ENCODE measurements at places on chromosomes 1 and 21.

DNA sequence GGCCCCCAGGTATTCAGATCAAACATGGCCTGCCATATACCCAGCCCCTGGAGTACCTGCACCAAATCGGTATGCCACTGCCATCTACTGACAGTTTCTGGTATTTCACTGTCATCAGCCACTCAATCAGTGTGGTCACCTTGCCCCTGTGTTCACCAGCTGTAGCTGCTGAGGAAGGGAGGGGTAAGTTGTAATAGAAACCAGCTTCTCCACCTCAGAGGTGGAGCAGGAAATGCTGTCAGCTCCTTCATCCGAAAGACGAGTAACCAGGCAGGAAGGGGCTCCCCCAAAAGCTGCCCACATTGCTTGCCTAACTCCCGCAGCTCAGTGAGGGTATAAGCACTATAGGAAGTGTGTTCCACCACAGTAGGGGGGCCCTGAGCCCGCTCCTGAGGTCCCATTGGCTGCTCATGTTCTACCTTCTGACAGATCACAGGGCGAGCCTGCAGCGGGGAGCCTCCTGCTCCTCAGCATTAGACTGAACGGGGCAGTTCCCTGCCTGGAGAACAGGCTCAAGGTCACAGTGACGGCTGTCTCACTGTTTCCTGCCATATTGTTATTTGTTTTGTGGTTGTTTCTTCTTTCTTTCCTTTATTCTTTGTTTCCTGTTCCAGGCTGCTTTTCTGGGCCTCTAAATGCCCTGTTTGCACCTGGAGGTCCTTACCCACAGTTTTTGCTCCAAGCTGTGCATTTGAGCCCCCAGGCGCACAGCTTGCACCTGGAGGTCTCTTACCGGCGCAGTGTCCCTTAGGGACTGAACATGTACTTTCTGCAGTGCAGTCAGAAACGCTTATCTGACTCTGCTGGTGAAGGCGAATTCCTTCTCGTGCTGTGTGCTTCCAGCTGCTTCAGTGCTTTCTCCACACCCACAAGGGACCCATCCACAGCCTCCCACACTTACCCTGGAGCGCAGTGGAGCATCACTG, 1638.3 kb downstream of the MRPL39 start:
- no peak for DNase-seq

GRCh38 chr1:32464191-32464715, 619 bp upstream of the ZBTB8B start:
- no peak for DNase-seq

DNA sequence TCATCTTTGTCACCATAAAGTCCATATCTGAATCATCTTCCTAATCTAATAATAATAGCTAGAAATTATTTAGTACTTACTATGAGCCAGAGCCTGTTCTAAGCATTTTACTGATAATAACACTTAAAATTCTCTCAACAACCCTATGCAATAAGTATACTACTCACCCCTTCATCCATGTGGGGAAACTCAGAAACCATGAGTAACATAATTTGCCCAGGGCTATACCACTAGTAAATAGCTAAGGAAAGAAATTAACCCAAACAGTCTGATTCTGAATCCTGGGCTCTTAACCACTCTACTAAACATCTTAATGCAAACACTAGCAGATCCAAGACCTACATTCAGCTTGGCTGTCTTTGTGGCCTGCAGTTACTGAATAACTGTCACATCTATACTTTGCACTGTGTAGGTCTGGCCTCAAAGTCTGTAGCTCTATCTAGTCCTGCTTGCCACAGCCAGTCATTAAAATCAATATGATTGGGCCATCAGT, 394.8 kb upstream of the ESRRG start:
- no peak for DNase-seq

DNA sequence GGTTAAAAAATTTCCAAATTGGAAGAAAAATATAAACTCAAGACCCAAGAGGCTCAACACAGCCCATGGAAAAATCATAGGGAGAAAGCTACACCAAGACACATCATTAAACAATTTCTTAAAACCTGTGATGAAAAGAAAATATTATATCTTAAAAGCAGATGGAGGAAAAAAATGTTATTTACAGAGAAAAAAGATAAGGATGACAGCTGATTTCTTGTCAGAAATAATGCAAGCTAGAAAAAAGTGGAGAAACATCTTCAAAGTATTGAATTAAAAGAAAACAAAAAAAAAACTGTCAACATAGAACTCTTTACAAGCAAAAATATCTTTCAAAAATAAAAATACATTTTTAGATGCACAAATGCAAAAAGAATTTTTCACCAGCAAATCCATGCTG, 930.5 kb downstream of the ADGRL2 start:
- no peak for DNase-seq

DNA sequence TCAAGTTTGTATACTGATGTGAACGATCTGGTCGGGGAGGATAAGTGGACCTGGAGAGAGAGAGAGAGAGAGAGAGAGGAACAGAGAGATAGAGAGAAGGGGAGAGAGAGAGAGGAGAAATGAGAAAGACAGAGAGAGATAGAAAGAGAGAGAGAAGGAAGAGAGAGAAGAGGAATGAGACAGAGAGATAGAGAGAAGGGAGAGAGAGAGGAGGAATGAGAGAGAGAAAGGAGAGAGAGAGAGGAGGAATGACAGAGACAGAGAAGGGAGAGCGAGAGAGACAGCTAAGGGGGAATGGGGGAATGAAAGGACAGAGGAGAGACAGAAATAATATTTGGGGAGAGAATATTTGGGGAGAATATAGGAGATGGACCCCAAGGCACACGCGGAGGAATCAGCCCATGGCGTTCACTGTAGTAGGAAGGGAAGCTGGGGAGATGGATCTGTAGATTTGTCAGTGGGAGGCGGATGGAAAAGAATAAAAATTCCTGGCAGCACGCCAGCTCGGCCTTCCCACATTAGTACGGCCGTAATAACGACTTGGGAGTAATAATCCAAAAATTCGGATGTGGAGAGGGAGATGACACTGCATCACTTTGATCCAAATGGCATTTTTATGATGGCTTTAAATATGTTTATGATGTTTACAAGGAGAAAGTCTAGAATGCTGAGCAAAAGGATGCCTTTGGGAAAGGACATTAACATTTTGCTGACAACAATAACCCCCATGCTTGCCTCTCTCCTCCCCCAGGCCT, 159.8 kb upstream of the KCNJ6 start:
- no peak for DNase-seq

DNA sequence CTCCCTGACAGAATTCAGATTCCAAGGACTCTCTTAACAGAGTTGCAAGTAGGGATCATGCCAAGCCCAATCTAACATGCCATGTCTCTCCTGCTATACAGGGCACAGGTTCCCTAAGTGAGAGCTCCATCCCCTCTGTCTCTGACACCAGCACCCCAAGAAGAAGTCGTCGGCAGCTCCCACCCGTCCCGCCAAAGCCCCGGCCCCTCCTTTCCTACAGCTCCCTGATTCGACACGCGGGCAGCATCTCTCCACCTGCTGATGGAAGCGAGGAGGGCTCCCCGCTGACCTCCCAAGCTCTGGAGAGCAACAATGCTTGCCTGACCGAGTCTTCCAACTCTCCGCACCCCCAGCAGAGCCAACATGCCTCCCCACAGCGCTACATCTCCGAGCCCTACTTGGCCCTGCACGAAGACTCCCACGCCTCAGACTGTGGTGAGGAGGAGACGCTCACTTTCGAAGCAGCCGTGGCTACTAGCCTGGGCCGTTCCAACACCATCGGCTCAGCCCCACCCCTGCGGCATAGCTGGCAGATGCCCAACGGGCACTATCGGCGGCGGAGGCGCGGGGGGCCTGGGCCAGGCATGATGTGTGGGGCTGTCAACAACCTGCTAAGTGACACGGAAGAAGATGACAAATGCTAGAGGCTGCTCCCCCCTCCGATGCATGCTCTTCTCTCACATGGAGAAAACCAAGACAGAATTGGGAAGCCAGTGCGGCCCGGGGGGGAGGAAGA, 263.2 kb downstream of the ZNF648 start:
- no peak for DNase-seq

- no peak for DNase-seq
Measured at GRCh38 chr1:94079989-94080388, 41.0 kb downstream of the ABCA4 start.

DNA sequence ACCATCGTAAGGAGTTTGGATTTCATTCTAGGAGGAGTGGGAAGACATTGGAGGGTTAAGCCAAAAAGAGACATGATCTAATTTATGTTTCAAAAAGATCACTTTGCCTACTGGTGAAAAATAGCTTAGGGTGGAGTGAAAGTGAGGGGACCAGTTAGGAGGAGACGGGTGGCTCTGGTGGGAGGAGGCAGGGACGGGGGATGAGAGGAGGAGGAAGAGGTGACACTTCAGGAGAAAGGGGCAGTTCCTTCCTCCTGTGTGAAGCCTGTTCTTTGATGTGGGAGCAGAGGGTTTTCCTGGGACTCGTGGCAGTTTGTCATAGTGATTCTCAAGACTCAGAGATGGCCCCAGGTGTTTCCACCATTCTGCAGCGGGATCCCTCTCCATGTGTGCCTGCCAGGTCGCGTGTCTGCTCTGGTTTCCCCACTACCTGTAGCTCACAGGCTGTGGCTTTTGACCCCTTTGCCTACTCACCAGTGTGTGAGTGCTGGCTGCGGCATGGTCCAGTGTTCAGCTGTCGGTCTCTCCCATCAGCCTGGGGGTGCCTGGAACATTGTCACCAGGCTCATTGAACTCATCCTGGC, 102.4 kb downstream of the CNIH3 start:
- DNase-seq = no peak

DNA sequence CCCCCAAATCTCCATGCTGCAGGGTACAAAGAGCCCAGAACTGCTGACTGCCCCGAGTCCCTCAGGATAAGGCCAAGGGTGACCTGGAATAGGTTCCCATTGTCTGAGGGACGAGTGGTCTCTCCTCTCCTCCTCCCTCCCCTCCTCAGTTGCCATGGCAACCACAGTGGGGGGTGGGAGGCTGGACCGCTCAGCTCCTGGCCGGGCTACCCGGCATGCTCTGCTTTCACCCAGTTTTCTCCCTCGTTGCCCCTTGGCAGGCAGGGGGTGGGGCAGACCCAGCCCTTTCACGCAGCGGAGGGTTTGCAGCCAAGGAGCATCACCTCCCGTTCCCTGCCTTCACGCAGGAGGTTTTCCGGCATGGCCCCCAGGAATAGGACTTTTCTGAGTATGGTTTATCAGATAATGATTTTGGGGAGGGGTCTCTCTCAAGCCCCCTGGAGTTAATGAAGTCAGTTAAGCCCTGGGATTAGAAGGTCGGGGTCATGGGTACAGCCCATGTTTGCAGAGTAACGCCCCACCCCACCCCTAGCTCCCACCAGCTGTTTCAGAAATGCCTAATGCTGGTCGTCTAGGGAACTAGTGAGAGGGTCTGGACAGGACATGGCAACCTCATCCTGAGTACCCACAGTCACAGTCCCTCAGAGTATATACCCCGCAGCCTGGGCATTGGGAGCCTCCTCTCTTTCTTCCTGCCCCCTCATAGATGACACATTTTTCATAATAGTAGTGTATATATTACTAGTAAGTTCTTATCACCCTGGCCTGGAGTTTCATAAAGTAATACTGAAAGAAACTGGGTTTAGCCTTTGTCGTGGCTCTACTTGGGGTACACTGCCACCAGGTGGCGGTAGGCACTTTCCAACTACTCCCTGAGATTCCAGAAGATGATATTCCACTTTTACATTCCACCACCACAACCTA, 20.7 kb downstream of the C1QB start:
- DNase-seq = peak; percentile 15

GRCh38 chr1:6275826-6276782, 15.2 kb upstream of the GPR153 start:
- DNase-seq = peak; percentile 72

- DNase-seq = no peak
Measured at GRCh38 chr1:231723146-231723545, 96.6 kb downstream of the DISC1 start.

- peak; percentile 20 for DNase-seq
Measured at GRCh38 chr1:96487971-96488370, 233.6 kb upstream of the PTBP2 start.

DNA sequence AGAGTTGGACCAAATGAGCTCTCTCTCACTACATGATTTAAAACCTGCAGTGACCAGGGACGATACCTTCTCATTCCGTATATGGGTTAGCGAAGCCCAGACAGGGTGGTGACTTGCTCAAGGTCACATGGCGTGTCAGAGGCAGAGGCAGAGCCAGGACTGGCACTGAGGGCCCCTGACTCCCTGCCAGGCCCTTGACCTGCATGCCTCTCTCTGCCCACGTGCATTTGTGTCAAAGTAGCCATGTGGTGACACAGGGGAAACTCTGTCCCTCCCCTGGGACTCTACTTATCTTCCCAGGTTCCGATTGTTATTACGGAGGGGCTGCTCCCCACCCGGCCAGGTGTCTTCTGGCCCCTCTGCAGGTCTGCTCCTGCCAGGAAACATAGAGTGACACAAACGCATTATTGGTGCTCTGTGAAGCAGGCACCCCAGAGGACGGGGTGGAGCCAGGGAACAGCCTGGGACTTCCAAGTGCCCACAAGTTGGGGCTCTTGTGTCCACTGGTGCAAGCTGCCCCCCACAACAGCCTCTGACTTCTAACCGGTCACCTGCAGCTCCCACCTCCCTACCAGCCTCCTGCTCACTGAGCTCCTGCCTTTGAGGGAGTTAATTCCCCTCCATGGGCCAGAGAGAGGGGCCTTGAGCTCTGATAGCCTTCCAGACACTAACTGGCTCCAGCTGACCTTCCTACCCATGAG, 7.3 kb upstream of the TINAGL1 start:
- DNase-seq = no peak

- DNase-seq = no peak
Measured at GRCh38 chr21:35478161-35479064, 429.3 kb upstream of the RUNX1 start.

DNA sequence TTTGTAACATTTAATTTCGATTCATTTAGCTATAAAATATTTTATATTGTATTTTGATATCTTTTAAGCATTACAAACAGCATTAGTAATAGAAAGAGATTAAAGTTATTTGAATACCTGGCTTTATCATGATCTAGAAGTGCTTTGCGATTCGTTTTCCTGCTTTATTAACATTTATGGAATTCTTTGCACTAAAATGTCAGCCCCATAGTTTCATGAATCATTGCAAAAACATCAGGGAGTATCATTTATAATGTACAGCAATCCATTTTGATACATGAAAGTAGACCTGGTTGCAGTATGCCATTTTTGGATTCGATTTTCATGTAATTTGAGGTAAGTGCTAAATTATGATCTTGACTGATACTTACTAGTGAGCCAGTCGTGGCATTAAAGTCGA, 108.0 kb upstream of the DPYD start:
- no peak for DNase-seq

- no peak for DNase-seq
Measured at GRCh38 chr1:5864256-5864655, 128.0 kb downstream of the NPHP4 start.

Measured in skeletal muscle cell (primary cell).